ENCODE measurements at places on chromosomes 2 and 18.

- DNase-seq, result no peak
Measured at GRCh38 chr2:241107031-241107783, 5.1 kb upstream of the MTERF4 start.

DNA sequence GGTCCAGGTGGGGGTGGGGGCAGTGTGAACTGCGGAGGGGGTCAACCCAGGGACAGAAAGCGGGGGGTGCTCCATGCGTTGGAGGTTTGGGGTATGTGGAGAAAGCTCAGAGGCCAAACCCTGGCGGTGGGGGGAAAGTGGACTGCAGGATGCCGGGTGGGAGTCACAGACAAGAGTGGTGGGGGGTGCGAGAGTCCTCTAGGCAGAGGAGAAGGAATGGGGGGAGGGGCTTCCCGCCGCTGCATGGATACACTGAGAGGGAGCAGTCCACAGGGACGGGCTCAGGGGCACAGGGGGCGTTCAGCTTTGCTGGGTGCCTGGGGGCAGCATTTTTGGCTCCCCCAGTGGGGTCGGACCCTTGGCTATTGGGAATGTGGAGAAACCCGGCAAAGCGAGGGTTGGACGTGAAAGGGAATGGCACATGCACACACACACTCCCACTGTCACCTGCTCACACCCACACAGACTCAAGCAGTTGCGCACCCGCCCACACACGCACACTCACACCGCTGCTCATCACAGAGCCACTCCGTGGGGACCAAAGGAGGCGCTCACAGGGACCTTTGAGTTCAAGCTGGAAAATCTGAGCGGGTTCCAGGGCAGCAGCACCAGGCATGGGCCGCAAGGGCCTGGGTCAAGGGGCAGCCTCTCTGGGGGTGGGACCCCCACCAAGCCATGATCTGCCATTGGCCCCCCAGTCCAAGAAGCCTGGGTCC is 7.7 kb downstream of the GBX2 start:
- DNase-seq, result no peak

DNA sequence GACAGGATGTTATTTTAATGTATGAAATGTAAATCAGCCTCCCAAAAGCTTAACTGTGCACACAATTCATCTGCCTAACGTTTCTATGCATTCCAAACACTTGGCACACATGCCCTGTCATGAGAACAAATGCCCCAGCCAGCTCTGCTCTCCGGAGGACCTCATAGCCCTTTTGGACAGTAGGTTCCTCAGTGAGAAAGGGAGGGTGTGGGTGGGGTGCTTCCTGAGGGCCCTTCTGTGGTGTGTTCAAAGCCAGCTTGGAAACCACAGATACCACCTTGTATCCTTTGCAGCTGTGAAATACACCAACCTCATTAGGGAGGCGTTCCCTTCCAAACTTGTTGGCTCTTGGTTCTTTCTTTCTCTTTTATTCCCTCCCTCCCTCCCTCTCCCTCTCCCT is 102.2 kb upstream of the ASB18 start:
- no peak for DNase-seq

DNA sequence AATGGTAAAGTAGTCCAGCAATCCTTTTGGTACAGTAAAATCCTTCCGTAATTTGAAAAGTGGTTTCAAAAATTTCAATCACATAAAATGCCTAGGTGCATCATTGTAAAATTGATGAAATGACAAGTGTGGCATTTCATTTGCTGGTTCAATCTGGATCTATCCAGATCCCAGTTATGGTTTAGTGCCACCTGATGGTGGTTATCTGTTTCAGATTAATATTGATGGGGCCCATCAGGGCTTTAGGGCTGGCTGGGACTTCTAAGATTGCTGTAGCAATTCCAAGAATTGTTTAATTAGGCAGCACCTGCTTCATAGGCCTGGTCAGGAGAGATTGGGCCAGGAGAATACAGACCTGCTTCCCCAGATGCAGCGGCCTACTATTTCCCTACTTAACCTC is 55.5 kb upstream of the PIK3C3 start:
- DNase-seq, result no peak

All from NCI-H2227 treated with DMSO at 0.1 percent for 48 hours (cell line).